Non-pigmented ciliary epithelial cell (primary cell): ENCODE measurements at places on chromosomes 2 and 18.

DNA sequence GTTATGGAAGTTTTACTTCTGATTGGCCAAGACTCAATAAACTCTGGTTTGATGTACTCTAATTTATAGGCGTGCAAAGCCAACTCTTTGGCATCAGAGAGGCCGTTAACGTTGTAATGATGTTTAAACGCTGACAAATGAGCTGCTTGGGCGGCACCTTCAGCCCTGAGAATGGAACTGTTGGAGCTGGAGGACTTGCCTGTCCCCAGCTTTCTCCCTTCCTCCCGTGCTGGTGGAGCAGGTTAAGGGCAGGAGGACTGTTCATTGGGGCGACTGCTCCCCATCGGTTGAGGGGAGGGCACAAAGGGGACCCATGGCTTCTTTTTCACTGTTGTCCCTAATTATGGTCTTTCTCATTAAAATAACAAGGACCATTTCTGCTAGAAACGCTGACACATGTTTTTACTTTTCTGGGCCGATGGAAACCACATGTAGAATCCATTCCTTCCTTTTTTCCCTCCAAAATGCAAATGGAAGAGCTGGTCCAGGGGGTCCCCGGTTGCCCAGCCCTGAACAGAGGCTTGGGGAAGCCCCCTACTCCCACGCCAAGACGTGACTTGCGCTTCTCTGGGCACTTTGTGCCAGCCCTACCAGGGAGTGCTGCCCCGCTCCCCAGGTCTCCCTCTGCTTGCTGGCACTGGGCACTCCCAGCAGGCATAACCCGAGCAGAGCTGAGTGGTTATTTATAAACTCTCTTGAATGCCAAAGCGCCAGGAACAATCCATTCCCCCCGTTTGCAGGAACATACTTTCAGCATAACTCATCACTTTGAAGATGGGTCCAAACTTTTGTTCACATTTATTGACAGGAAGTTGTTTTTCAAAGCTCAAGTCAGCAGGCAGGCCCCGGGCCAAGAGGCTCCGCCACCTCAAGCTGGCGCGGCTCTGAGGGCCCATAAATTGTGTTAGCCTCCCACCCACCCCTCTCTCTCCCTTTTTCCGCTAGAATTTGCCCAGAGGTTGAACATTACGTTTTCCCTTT, 170.1 kb downstream of the ASB1 start:
- DNase-seq, result peak; percentile 74

DNA sequence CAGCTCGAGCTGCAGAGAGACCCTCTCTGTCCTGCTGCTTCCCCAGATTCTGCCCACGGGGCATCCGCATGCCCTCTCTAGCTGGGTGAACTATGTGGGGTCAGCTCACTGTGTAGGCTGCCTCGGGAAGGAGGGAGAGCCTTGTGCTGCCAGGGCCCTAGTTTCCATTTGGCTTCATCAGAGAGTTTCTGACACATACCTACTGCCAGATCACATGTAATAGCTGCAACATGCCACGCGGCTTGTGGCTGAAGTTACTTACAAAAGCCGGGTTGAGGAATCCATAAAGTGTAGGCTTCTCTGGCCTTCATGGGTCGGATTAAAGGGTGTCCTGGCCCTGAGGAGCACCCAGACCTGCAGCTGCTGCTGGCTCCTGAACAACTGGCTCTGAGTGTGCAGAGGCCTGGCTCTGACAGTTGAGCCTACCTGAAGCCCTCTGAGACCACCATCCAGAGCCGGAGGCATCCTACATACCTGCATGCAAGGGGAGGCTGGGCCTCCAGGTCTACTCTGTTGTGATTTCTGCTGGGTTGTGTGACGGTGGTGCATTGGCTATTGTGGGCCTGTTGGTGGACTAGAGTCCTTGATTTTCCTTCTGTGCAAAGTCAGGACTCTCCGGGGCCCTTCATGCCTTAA, 130.0 kb downstream of the SH3RF3 start:
- no peak for DNase-seq

DNA sequence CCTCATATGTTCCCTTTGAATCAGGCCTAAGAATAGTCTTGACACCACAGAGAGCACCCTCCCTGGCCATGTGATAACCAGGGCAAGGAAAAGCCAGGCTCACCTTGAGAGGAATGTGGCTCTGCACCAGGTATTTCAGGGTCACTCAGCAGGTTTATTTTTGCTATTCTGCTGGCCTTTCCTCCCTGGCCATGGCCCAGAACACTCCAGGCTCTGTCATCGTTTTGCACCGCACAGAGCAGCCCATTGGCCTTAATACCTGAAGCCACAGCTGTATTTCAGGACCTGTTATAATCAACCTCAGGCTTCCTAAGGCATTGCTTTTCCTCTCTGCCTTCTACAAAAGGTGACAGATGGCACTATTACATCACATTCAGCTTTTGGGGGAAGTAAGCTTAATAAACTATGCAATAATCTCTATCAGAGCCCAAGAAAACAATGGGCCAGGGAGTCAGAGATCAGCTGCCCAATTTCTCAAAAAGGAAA, 668.3 kb downstream of the IRS1 start:
- no peak for DNase-seq

GRCh38 chr2:201854221-201854801, 48.0 kb downstream of the CDK15 start:
- DNase-seq, result peak; percentile 97

- DNase-seq, result no peak
These were observed 121.9 kb upstream of the MSTN start for GRCh38 chr2:190184460-190184859.

- DNase-seq, result no peak
These were observed 59.1 kb upstream of the RTN4 start for GRCh38 chr2:55109219-55109891.

DNA sequence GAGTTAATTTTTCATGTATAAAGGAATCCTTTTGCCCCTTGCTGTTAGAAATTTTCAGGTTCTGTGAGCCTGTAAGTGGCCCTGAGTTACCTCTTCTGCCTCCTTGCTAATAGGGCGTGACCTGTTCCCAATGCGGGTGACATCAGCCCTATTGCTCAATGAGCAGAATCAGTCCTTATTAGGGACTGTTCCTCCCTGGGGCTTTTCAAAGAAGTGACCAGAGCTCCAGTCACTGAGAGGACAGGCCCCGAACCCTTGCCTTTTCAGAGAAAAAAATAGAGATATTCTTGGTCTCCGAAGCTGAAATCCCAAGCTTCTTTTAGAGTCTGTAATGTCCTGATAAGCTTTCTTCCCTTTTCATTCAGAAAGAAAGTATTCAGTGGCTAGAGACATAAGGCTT, 8.2 kb upstream of the APOB start:
- no peak for DNase-seq
